ENCODE measurements at places on chromosomes 1 and 21. TPM values are rescaled to one million over a fixed set of nuclear protein-coding genes. Genes with fewer than 3 reads are reported as not detected.

ANGPTL1 gene
- 68.8 TPM for total RNA-seq

CAPZA1 gene
- total RNA-seq = 177 TPM

AMY1B gene
- not detected for total RNA-seq

NKAIN1 gene
- total RNA-seq = 1.2 TPM

ASB17 gene
- not detected for total RNA-seq

PLPPR5 gene
- total RNA-seq = not detected

ZNF670 gene
- total RNA-seq = 5.5 TPM

TAS1R1 gene
- not detected for total RNA-seq

NUP133 gene
- total RNA-seq = 33.2 TPM
